ENCODE measurements at places on chromosomes 7 and 10.

GRCh38 chr7:114450431-114450830 is 35.8 kb downstream of the FOXP2 start:
- no peak overlapping the region for H3K27ac ChIP-seq
- DNase-seq, result no peak
- no peaks in the 10 kb centered on the region for H3K36me3 ChIP-seq
- H3K4me1 ChIP-seq, result no peaks in the 10 kb centered on the region

- H3K27ac ChIP-seq, result no peak overlapping the region
- no peak overlapping the region for H3K4me3 ChIP-seq
- H3K4me1 ChIP-seq, result no peaks in the 10 kb centered on the region
- no peaks in the 10 kb centered on the region for H3K27me3 ChIP-seq
- DNase-seq, result no peak
These were observed 58.0 kb downstream of the RAMP3 start for GRCh38 chr7:45215601-45216062.

GRCh38 chr7:130144312-130145171 is 60.7 kb downstream of the TMEM209 start:
- H3K27ac ChIP-seq, result peak overlapping the region; percentile 73
- H3K4me1 ChIP-seq, result peaks cover 14% of the 10 kb centered on the region
- no peaks in the 10 kb centered on the region for H3K27me3 ChIP-seq

GRCh38 chr7:135757719-135758411 is 9.3 kb upstream of the FAM180A start:
- H3K4me1 ChIP-seq, result peaks cover 5% of the 10 kb centered on the region
- H3K27me3 ChIP-seq, result no peaks in the 10 kb centered on the region
- no peak for DNase-seq

DNA sequence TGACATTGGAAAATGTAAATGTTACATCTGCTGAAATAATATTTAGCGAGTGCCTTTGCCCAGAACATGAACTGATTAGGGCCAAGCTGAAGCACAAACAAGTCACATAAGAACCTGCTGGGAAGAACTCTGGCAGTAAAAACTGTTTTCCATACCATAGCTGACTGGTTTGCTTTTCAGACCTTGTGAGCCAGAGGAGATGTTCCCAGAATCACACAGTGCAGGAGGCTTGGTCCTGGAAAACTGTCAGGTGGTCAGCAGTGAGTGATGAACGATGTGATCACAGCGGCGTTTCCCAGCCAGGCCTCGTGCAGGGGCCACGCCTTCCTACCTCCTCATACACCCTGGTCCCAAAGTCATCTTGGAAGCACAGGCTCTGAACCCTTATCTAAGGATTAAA is 164.2 kb upstream of the EEPD1 start:
- no peaks in the 10 kb centered on the region for H3K4me1 ChIP-seq
- DNase-seq, result no peak
- no peaks in the 10 kb centered on the region for H3K27me3 ChIP-seq
- no peak overlapping the region for H3K4me3 ChIP-seq
- H3K36me3 ChIP-seq, result no peaks in the 10 kb centered on the region

DNA sequence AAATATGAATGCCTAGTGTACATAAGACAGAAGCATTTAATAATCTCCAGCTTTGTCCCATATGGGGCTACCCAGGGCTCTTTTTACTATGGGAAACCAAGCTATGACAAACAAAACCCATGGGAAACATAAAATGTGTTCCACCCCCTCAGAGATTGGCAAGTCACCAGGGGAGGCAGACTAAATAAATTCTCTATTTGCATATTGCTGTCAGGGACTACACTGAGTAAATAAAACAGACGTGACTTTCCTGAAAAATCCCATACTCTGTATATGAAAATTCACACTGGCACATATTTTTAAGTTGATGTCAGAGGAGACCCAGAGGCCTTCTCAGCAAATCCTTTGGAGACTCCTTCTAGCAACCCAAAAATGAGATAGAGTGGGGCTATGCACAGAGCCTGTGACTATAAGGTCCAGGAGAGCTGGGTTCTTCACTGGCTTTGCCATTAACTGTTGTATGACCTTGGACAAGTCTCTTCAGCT is 44.0 kb upstream of the HPSE2 start:
- H3K27me3 ChIP-seq, result peaks cover 5% of the 10 kb centered on the region
- H3K4me1 ChIP-seq, result no peaks in the 10 kb centered on the region

Measured in upper lobe of right lung (tissue), 1 donor.